ENCODE measurements at places on chromosomes 5 and 9.

- no peak for DNase-seq
Observed at GRCh38 chr5:159010661-159011442, 88.9 kb downstream of the EBF1 start.

DNA sequence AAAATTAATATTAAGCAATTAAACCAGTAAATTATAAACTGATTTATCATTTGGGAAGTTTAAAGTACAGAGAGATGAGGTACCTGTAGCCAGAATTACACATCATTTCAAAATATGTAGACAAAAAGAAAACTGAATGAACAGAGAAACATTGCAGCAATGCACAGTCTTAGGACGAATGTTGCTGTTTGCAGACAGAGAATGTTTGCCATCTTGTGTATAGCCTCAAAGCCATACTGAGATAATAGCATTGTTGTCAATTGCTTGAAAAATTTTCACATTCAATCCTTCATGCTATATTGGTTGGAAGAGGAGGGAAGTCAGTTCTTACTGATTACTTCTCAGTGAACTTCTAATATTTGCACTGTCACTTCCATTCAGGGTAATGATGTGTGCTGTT is 326.2 kb downstream of the PRR16 start:
- no peak for DNase-seq

- DNase-seq, result no peak
Observed at GRCh38 chr9:121393318-121393717, 23.3 kb upstream of the STOM start.

DNA sequence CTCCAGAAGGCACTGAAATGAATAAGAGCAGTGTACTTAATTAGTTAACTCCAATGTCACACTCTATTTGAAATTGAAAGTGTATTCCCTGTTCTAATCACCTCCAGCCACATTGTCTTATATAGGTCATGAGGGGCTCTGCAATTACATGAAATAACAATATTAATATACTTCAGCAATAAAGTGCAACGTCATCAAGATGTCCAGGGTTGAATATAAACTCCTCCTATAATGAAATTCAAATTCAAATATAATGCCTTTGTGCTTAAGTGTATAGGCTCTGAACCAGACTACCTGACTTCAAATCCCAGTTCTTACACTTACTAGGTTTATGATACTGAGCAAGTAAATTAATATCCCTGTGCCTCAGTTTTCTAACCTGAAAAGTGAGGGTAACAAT is 195.6 kb upstream of the SMC2 start:
- DNase-seq, result no peak

DNA sequence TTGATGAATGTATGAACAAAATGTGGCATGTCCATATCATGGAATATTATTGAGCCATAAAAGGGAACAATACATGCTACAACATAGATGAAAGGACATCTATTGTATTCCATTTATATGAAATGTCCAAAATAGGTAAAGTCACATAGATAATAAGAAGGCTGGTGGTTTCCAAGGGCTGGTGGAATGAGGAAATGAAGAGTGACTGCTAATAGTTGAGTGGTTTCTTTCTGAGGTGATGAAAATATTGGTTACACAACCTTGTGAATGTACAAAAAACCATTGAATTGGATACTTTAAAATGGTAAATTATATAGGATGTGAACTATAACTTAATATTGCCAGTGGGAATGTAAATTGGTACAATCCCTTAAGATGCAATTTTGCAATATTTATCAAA is 5.2 kb downstream of the ARSB start:
- no peak for DNase-seq

GRCh38 chr9:69785757-69786156 is 25.9 kb upstream of the PTAR1 start:
- DNase-seq, result no peak

- DNase-seq, result no peak
Observed at GRCh38 chr5:174386846-174387245, 337.5 kb upstream of the MSX2 start.

DNA sequence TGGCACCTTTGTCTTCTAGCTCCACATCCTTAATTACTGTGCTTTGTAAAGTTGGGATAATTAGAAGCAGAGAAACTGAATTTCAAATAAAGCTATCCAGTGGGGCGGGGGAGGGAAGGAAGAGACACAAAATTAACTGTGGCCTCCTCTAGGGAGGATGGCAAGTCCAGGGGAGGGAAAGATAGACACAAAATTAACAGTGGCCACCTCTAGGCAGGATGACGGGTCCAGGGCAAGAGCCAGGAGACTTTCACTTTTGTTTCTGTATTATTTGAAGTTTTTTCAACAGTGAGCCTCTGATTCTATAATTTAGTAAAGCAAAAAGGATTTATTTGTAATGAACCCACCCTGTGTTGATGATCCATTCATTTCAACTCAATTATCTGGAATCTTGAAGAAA is 335.9 kb downstream of the MSX2 start:
- DNase-seq, result no peak

GRCh38 chr9:73080110-73080694 is 71.5 kb upstream of the ANXA1 start:
- DNase-seq, result no peak

- DNase-seq, result no peak
Observed at GRCh38 chr9:109256336-109256735, 64.5 kb downstream of the EPB41L4B start.

DNA sequence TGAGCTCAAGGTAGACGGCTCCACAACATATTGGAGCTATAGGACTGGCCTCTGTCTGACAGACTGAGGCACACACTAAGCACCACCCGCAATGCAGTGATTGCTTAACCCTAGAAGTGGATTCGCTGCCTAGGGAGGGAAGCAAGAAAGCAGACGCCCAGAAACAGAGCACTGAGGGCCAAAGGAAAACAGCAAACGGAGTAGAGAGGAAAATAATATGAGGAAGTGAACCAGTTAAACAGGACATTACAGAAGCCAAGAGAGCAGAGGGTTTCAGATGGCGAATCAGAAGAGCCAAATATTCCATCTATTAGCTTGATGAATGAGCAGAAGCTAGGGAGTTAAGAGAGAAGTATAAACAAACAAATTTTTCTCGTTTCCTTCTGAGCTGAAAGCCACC is 139.2 kb upstream of the LHFPL2 start:
- DNase-seq, result no peak

- no peak for DNase-seq
Observed at GRCh38 chr9:115157245-115157674, 39.3 kb upstream of the TNC start.

- no peak for DNase-seq
Observed at GRCh38 chr9:32703635-32704034, 68.2 kb upstream of the TAF1L start.

- peak; percentile 28 for DNase-seq
Observed at GRCh38 chr5:67404256-67405100, 207.9 kb upstream of the CD180 start.

DNA sequence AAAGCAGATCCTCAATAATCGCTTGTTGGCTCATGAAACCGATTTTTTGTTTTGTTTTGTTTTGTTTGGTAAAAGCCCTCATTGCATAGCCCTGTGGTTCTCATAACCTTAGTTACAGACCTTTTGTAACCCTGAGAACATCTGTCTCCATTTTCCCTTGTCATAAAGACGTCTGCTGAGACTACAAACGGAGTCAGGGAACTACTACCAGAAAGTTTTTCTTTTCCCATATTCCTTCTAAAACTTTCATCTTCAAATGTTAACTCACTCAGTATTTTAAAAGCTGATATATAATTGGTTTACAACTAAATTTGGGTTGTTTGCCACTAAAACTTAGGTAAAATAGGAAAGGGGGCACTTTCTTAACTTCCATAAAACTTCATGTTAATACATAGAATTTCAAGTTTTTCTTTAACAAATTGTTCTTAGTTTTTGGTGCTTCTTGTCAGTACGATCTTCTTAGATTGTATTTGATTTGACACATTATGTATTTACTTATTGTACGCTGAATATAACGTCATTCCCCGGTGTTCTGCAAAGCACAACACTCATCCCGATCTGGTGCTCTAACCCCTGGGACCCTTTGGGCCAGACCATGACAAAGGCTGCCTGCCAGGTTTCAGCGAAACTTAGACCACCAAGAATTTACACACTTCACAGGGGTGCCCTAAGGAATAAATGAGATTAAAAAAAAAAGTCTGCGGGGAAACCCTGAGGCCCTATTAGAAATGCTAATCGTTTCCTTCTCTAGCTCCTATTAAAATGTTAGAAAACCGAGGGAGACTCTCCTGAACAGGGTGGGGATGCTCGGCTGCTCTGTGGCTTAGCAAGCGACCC is 1.1 kb upstream of the ANP32B start:
- DNase-seq, result no peak

- no peak for DNase-seq
Observed at GRCh38 chr5:61339764-61340163, 7.7 kb downstream of the ZSWIM6 start.

DNA sequence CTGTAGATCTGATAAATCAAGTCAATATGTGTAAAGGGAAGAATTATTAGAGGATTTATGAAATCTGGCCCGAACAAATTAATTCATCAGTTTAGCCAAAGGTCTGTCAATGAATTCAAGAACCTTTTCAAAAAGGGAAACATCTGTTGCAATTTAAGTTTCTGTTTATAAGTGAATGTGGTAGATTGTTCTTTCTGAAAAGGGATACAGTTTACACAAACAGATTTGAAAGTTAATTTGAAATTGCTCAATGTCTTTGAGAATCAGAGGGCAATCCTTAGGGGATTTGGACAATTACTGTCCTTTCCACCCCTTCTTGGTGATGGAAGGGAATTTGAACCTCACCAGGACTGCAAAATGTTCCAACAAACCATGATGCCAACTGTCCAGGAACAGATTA is 29.7 kb upstream of the ERCC6L2 start:
- DNase-seq, result no peak

DNA sequence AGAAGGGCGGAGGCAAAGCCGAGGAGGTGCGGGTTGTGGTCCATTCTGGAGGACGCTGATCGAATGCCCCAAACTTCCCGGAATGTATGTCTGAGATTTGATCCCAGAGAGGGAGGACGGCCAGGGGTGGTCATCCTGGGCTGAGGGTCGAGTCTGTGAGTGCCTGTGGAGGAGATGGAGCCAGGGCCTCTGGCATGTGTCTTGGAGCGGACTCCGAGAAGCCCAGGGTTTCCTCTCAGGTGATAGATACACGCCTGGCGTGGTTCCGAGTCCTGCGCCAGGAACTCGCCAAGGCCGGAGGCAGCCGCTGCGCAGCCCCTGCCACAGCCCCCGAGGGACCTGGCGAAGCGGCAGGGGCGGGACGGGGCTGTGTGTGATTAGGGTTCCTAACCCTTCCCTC is 363 bp downstream of the ZNF454 start:
- DNase-seq, result no peak

DNA sequence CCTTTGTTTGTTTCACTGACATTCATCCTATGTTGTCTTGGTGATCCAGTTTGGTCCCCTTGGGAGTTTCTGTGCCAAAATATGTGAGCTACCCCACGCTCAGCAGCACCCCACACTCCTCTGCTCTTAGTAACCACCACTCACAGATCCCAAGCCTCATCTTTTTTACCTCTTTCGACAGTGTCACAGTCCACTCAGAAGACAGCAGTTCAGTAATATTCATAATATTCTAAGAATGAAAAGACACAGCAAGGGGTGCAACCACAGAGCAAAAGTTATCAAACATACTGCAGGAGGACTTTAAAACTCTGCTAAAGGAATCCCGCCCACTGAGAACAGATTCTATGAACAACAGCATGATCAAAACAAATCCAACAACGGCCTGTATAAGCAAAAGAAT is 28.2 kb downstream of the RNF130 start:
- no peak for DNase-seq

GRCh38 chr5:103862398-103862797 is 299.8 kb upstream of the NUDT12 start:
- no peak for DNase-seq

GRCh38 chr5:133905424-133905823 is 63.0 kb downstream of the C5orf15 start:
- no peak for DNase-seq

DNA sequence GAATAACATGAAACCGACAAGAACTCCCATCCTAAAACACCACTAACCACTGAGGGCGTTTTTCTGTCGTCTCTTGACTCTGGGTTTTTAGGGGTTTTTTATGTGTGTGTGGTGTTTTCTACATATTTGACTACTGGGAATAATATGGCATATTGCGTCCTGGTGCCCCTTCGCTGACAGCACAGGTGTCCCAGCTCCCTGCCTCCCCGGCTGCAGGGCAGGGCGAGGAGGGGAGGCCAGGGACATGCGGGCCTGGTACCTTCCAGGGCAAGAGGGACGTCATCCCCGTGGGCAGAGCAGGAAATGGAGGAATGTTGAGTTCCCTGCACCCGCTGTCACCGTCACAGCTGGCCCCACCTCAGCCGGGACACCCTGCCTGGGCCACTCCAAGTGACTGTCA is 34.8 kb downstream of the VAV2 start:
- DNase-seq, result no peak

DNA sequence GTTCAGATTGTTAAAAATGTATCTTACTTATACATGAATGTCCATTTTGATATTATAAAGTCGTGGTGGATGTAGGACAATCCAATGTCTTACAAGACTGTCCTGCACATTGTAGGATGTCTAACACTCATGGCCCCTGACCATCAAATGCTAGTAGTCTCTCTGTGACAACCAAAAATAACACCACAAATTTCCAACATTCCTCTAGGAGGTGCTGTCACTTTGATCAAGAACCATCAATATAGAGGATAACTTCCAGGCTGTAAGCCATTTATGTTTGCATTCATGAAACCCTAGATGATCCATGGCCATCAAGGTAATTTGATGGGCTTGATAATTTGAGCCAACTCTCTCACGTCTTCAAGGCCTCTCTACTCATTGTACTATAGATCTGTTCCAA is 20.5 kb upstream of the ZFR start:
- no peak for DNase-seq

GRCh38 chr9:107637421-107638420 is 148.2 kb upstream of the KLF4 start:
- DNase-seq, result peak; percentile 89

- peak; percentile 40 for DNase-seq
Observed at GRCh38 chr5:16593013-16593412, 23.8 kb downstream of the RETREG1 start.

DNA sequence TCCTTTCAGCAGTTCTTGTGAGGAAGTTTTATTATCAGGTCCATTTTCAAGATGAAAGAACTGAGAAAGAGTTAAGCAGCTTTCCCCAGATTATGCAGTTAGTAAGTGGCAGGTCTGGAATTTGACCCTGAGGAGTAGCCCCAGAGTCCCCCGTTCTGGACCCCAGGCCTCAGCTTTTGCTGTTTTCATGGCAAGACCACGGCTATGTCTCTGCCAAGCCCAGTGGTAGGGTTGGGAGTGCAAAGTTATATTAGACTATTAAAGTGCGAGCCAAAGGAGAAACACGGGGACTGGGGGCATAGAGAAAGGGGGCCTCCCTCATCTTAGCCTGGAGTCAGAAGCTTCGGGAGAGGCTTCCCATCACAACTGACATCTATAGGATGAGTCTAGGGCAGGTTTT is 19.3 kb upstream of the ORM1 start:
- no peak for DNase-seq
